ENCODE measurements at places on chromosomes 2 and 18. TPM values are rescaled to one million over a fixed set of nuclear protein-coding genes. Genes with fewer than 3 reads are reported as not detected.

TUBB8B gene
- total RNA-seq = not detected

CCDC121 gene
- total RNA-seq = 4.8 TPM

- DNase-seq = no peak
Measured at GRCh38 chr2:147171941-147172340, 672.9 kb upstream of the ACVR2A start.

- DNase-seq = no peak
Measured at GRCh38 chr2:225558399-225559071, 159.0 kb downstream of the NYAP2 start.

DNA sequence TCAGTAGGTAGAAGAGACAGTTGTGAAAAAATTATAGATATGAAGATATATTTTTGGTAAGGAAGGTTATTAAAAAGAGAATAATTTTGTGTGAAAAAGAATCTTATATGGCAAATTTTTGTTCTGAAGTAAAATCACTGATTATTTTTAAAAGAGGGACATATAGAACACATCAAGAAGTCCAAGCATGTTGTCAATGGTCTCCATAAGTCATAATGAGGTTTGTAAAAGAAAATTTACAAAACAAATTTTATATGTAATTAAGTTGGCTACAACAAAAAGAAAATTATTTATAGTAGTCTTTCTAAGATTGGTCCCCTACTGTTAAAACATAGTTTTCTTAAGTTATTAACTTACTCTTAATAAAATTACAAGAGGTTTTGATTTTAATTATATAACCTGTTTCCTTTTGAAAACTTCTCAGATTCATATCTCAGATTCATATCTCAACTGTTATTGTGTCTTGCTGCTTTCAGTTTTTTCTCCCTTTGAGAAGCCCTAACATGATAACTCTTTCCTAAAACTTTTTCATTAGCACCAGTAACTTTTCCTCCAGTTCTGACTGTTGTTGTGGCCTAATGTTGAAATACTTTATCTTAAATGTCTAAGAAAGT, 81.2 kb downstream of the SH3YL1 start:
- DNase-seq = no peak

DNA sequence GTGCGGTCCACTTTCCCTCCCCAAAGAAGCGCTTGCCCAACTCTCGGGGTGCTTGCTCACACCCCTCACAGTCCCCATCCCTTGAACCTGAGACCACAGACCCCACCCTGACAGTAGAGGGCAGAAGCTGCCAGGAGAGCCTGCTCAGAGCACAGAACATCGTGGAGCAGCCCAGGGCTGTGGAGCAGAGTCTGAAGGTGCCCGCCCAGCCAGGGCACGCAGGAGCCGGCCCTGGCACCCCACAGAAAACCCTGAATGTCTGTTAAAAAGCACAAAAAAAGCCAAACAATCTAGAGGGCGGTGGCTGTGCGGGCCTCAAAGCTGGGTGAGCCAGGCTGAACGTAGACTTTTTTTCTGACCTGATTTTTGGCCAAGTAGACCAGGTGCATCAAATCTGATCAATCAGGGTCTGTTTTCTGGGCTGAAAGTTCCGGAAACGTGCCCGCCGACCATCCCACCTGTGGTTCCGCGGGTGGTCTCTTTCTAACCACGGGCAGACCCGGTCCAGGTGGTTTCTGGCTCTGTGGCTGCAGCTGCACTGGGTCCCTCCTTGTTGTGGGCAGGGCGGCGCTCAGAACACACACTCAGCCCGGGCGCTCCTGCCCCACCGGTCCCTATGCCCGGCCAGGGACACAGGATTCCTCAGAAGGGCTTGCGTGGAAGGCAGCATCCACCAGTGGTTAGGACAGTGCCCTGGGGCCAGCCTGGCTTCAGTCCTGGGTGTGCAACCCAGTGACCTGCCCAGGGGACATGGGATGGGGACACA, 66.3 kb downstream of the SLC66A2 start:
- DNase-seq = peak; percentile 45

DNA sequence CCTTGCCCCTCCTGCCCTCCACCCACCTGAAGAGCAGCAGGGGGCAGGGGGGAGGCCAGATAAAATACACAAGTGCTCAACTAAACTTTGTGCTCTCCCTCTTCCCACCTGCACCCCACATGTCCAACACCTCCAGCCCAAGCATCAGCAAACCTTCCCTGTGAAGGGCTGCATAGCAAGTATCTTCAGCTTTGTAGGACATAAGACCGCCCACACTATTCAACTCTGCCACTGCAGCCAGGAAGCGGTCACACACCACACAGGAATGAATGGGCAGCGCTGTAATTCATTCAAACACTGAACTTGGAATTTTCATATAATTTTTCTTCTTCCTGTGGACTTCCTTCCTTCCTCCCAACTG, 27.5 kb downstream of the TFCP2L1 start:
- no peak for DNase-seq
